ENCODE measurements at places on chromosomes 2 and 18.

- no peak for DNase-seq
Measured at GRCh38 chr2:204538182-204539018, 6.9 kb upstream of the PARD3B start.

DNA sequence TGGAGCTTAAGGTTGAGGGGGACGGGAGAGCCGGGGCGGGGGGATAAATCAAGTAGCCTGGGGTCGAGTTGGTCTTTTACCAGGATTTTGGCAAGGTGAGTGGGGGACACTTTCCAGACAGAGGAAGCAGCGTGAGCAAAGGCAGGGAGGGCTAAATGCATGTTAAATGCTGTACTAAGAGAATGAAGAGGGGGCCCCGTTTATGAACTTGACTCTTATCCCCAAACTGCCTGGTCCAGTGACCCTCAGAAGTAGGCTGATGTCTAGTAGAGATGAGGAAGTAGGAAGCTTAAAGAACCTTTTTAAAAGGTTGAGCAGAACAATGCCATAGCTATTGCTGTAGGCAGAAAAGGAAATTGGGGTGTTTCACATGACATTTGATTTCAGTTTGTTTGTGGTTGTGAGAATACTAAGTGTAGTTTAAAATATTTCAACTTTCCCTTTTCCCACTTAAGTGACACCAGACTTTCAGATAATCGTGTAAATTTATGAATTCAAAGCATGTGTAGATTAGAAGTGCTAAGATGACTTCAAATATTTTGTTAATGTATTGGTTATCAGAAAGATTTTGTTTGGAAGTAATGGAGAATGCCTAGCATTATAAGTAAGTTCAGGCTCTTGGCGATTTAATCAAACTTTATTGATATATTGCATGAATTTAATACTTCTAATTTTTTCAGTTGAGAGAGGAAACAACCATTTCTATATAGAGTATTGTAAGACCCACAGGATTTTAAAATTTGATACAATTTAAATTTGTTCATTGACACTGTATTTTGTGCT is 1.8 kb downstream of the REL start:
- no peak for DNase-seq

DNA sequence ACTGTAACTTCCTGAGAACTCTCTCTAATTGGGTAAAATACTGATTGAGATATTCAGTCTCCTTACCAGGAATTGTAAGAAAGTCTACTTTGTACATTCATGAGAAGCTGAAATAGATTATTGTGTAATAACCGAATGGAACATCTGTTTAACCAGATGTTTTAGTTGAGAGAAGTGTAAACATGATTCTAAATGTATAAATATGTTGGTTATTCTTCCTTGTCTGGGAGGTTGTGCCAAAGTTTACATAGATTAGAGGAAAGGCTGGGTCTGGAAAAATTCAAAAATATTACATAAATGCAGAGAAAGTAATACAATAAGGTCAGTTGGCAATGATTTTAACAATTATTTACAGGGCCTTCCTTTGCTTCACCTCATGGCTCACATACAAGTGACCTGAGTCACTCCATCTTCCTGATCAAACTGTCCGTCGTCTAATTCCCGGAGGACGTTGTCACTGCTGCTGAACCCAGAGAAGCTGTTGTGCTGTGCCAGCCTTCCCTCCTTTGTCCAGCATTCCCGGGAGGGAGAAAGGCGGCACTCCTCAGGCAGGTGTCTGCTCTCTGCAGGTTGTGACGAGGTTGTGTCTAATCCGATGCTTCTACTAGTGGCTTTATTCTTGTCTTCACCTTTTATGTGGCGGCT is 55.9 kb downstream of the MOB4 start:
- no peak for DNase-seq

GRCh38 chr2:38120829-38121228 is 44.9 kb upstream of the CYP1B1 start:
- DNase-seq, result no peak

DNA sequence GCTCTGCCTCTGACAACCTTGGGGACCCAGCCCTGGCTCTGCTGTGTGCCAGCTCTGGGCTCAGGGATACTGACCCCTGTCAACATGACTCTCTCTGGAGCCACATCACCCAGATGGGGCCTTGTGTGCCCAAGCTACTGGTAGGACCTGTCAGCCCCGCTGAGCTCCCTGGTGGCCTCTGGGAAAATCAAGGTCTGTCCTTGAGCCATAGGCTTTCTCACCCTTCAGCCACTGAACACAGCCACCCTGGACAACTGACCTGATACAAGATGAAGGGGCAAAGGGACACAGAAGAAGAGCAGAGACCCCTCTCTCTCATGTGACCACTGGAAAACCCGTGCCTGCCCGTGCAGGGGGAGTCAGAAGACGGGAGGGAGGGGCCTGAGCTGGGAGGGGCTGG is 7.8 kb downstream of the CCDC74A start:
- DNase-seq, result no peak

DNA sequence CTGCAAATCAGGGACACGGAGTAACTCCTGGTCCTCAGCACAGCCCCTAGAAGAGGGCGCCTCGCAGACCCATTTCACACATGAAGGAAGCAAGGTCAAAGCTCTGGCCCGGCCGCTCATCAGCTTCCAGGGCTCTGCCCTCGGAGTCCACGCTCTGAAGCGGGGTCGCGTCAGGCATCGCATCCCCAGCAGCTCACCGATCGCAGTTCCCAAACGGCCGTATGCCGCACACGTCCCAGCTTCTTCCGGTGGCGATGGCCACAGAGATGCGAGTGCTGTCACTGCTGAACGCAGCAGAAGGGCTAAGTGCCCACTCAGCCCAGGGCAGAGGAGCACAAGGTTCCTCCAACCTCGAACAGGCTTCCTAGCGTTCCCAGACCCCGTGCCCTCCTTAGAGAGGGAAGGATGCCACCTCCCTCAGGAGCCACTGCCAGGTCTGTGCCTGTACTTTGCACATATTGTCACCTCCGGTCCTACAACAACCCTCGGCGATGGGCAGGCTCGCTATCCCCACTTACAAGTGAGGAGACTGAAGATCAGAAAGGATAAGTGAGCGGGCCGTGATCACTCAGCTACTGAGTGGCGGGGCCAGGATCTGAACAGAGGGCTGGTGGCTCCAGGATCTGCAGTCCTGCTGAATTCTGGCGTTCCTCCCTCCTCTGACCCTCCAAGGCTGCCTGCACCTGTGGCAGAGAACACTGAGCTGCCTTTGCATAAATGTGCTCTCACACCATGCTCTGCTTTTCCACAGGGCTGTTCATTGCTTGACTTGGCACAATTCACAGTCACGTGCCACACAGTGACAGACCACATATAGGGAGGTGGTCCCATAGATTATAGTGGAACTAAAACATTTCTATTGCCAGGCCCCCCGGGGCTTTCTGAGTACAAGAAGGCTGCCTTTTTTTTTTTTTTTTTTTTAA is 71.4 kb downstream of the COPS8 start:
- no peak for DNase-seq

- DNase-seq, result no peak
Measured at GRCh38 chr2:177633910-177634294, 241.3 kb downstream of the AGPS start.

DNA sequence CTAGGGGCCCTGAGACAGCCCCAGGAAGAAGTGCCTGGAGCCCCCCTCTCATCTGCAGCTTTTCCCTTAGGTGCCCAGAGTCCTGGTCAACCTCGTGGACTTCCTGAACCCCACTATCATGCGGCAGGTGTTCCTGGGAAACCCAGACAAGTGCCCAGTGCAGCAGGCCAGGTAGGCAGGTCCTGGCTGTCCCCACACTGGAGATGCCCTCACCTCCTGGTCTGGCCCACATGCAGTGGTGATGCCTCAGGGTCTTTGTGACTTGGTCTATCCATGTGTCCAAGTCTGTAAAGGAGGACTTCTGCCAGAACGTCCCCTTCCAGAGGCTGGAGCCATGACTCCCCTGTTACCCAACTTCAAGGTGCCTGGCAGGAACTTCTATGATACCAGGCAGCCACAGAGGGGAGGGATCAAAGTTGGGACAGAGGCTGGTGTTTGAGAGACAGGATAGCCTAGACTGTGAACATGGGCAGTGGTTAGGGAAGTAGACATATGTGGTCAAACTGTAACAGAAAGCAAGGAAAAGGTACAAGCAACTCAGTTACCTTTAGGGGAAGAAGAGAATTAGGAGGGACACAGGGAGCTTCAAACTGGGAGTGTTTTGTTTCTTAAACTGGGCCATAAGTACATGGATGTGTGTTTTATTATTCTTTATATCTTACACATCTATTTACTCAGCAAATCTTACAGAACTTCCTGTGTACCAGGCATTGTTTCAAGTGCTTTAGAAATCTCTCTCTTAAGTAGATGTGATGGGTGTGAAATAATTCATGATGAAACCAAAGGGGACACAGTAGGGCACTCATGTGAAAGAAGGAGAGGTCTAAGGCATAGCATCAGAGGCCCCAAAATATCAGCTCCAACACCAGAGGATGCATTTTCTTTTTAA is 107.1 kb downstream of the PLB1 start:
- DNase-seq, result no peak

- DNase-seq, result no peak
Measured at GRCh38 chr18:32243358-32243757, 53.5 kb downstream of the MEP1B start.

- DNase-seq, result no peak
Measured at GRCh38 chr2:189580241-189580651, 340 bp downstream of the SLC40A1 start.

GRCh38 chr2:121695171-121695451 is 41.6 kb downstream of the NIFK start:
- no peak for DNase-seq

DNA sequence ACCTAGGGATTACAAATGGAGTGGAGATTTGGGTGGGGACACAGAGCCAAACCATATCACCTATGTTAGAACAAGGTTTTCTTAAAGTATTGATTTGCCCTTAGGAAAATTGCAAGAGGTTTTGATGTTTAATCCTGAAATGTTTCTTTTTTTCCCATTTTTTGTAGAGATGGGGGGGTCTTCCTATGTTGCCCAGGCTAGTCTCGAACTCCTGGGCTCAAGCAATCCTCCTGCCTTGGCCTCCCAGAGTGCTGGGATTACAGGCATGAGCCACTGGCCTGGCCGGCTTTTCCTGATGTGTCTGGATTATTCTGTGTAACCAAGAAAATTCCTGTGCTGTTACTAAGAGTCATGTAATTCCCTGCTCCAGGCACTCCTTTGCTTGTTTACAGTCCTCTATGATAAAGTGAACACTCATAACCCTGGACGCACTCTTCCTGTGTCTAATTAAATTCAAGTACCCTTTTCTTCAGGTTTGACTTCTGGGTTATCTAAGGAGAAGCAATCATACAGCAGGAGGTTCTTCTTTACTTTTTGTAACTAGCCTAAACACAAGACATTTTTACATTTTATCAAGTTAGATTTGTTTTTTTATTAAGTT is 15.0 kb upstream of the CTDP1 start:
- DNase-seq, result no peak

DNA sequence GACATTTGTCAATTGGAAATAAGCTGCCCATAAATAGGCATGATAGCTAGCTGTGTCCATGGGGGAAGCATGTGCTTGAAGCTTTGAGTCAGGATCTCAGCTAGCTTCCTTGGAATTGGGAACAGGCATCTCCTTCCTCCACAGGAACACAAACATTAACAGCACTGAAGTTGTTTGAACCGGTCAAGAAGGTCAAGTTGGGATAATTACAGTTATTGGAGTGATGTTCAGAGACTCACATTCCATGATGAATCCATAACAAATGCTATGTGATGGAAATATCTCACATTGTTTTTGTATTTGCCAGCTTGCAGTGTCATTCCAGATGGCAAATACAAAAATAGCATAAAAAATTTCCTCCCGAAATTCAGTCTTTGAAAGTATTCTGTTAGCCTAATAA is 347.6 kb upstream of the SMIM21 start:
- DNase-seq, result no peak

DNA sequence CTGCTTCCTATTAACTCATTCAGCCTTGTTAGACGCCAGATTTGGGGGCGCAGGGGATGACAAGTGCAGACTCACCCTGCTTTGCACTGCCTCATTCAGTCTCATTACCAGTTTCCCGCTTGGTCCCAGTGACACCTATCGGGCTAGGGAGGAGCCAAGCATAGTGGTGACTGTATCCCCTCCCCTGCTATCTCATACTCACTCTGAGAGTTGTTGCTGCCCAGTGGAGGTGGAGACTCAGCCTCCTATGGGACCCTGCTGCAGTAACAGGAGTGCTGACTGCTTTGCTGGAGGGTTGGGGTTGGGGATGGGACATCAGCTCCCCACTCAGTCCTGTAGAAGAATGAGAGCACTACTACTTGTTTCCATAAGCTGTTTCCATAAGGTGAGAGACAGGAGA is 21.3 kb upstream of the PIK3C3 start:
- no peak for DNase-seq

DNA sequence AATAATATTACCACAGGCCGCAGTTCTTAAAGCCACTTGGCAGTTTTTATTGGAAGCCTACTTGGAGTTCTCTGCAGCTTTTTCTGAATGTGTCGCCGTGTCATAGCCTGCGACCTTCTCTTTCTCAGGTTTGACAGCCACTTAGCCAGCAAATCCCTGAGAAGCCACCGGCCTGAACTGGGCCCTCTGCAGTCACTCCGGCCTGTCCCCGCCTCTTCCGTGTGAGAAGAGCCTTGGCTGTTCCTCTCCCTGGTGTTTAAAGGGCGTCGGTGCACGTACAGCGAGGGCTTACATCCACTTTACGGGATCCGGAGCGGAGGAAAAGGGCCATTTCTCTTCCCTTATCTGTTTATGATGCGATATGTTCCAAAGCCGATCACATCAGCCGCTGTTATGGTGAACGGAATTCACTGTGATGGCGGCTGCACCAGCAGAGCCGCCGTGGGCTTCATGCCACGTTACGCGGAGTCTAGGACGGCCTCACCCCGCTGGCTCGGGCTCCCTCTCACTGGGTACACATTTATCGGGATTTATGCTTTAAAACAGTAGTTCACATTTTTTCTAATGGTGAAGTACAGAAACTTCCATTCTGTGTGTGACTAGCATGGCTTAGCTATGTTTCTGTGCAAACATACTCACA is 66.8 kb downstream of the GBX2 start:
- DNase-seq, result no peak

GRCh38 chr2:237600205-237600846 is 9.8 kb upstream of the RAB17 start:
- no peak for DNase-seq

DNA sequence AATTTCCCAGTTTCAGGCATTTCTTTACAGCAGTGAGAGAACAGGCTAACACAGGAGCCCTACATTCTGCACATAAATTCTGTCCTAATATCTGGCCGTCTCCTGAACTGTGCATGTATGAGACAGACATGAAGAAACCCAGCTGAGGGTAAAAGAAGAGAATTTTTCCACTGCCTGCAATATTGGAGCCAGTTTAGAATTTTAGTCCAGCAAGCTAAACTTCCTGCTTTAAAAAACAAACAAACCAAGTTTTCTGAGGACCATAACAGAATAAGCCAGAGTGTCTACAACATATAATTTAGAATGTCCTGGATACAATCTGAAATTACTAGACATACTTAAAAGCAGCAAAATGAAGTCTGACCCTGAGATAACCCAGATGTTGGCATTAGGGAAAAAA is 215.1 kb upstream of the KLHL29 start:
- no peak for DNase-seq

- DNase-seq, result no peak
Measured at GRCh38 chr2:885230-886071, 65.2 kb upstream of the SNTG2 start.

GRCh38 chr2:56666777-56667176 is 483.0 kb downstream of the CCDC85A start:
- no peak for DNase-seq

- DNase-seq, result no peak
Measured at GRCh38 chr2:201258666-201259615, 1.4 kb upstream of the CASP8 start.

GRCh38 chr18:32093523-32093922 is 1.8 kb downstream of the RNF138 start:
- DNase-seq, result no peak

GRCh38 chr2:28332696-28333095 is 60.0 kb upstream of the FOSL2 start:
- no peak for DNase-seq

Measured in activated naive CD8-positive, alpha-beta T cell treated with anti-CD3 and anti-CD28 coated beads, Interleukin-2, amount 50 U/mL, for 16 hours (primary cell).